Cortex of kidney (tissue), 1 donor: ENCODE measurements at places on chromosomes 5 and 9.

- DNase-seq = no peak
These were observed 8.7 kb upstream of the RANBP6 start for GRCh38 chr9:6024035-6024554.

GRCh38 chr9:69671879-69672595 lies at the start of gene APBA1:
TSS of gene APBA1 (minus strand) at chr9:69672371.
- DNase-seq = no peak

DNA sequence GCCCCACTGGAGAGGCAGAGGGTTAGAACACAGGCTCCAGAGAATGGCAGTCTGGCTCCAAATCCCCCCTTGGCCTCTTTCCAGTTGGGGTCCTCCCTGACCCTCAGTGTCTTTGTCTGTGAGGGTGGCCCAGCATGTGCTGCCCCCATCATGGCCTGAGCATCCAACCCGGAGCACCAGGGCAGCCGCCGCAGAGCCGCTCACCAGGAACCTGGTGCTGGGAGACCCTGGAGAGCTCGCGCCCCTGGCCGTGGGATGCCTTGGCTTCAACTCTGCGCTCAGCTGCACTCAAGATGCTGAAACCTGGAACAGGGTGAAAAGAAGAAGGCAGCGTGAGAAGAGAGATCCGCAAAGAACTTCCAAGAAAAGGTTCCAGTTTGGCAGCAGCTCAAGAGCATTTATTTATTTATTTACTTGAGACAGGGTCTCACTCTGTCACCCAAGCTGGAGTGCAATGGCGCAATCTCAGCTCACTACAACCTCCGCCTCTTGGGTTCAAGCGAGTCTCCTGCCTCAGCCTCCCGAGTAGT lies 3.8 kb downstream of the CCDC187 start:
- DNase-seq = no peak

DNA sequence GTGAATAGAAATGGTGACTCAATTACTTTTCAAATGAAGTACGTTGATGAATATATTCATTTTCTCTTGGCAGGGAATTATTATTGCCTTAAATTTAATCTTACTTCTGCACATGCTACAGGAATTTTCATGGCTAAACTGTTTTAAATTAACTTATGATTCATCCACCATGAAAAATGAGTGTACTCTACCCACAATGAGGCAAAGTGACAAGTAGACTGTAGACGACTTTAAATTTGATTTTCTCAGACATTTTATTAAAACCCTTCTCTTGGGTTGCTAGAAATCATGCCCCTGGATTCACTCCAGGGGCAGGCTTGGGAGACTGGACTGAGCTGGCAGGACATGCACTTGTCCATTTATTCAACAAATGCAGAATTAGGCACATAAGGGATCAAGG lies 23.5 kb upstream of the ERAP2 start:
- no peak for DNase-seq

DNA sequence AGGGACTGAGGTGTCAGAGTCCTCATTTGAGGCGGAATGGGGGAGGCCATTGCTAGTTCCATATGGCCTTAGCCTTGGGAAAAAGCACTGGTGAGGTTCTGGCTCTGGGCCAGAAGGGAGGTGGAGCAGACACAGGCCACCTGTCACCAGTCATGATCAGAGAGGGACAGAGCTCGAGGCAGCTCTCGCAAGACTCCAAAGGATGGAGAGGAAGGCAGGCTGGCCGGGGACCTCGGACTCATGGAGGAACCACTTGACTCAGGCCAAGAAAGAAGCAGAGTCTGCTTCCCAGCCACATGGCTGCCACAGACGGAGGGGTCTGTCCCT lies 29.2 kb upstream of the NSMF start:
- no peak for DNase-seq

- no peak for DNase-seq
These were observed 107.6 kb downstream of the LURAP1L start for GRCh38 chr9:12882430-12882829.

DNA sequence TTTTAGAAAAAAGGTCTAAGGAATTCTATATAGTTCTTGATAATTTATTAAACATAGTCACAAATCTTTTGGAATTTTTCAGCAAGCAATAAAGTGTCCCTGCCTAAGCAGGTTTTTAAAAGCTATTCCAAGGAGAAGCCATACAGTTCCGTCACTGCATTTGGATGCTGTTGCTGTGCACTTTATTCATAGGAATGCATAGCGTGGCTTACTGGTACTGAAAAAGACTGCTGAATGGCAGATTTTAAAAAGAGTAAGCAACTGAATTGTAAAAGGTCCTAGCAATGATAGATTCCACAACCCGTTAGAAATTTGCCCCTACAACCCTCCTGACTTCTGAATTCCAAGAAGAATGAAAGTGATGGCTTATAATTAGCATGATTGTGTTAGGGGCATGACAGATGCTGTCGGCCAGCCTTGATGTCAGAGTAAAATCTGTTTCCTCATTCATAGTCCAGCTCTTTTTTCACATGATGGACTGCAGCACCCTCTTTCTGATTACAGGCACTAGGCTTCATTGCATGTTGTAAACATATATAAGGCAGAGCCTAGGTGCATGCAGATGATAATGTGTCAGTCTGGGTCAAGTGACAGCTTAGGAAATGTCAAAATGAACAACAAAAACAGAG lies 227.0 kb downstream of the PDE4D start:
- DNase-seq = no peak

DNA sequence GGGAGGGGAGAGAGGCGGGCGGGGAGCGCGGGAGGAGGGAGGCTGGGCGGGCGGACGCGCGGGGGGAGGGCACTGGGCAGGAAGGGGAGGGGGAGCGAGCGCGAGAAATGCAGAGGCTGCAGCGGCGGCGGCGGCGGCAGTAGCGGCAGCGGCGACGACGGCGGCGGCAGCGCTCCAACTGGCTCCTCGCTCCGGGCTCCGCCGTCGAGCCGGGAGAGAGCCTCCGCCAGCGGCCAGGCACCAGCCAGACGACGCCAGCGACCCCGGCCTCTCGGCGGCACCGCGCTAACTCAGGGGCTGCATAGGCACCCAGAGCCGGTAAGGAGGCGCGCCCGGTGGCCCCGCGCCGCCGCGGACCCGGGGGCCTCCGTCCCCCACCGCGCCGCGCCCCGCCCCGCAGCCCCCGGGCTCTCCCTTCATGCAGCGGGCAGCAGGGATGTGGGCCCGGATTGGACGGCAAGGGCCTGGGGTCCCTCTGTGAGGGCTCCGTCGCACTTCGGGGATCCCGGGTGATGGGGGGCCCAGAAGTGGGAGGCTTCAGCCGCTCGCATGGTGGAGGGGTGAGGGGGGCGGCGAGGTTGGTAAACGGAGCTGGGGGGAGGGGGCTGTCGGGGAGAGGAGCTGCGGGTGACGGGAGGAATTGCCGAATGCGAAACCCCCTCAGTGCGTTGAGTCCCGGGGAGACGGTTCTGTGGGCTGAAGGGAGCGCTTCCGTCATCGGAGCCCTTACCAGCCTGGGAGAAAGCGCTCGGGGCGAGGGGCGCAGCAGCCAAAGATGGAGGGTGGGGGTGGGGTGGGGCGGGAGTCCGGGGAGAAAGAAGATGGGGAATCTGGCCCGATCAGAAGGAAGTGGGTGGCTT lies at the start of gene BASP1:
Gene BASP1, plus strand, starts transcription at position 139 of the 860 bp plus-strand sequence. CDS start 57,586 bp downstream, outside the sequence.
- DNase-seq = no peak

GRCh38 chr9:12908895-12909294 lies 134.1 kb downstream of the LURAP1L start:
- no peak for DNase-seq

GRCh38 chr5:133967698-133968203 lies 674 bp downstream of the C5orf15 start:
- no peak for DNase-seq

- DNase-seq = no peak
These were observed 39.6 kb upstream of the TEX48 start for GRCh38 chr9:114721491-114722079.

GRCh38 chr5:9507974-9508373 lies 37.9 kb downstream of the SEMA5A start:
- DNase-seq = no peak

GRCh38 chr9:11064909-11065308 lies 452.1 kb upstream of the PTPRD start:
- no peak for DNase-seq

DNA sequence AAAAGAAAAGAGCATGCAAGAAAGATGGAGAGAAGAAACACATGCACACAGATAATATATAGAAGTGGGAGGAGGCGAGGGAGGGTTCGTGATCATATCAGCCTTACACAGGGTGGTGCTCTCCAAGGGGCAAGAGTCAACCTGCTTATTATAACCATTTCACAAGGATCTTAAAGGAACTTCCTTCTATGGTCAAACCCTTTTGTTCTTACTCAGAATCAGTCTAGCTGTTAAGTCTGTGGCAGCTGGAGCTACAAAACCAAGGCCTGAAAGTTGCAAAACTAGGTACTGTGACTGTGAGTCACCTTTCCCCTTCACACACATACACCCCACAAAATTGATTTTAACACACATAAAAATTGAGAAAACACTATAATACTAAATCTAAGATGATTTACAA lies 18.5 kb upstream of the ERMP1 start:
- DNase-seq = no peak

- no peak for DNase-seq
These were observed 160.7 kb downstream of the TMEM38B start for GRCh38 chr9:105854783-105855724.

GRCh38 chr5:158521995-158522394 lies 577.7 kb downstream of the EBF1 start:
- no peak for DNase-seq

DNA sequence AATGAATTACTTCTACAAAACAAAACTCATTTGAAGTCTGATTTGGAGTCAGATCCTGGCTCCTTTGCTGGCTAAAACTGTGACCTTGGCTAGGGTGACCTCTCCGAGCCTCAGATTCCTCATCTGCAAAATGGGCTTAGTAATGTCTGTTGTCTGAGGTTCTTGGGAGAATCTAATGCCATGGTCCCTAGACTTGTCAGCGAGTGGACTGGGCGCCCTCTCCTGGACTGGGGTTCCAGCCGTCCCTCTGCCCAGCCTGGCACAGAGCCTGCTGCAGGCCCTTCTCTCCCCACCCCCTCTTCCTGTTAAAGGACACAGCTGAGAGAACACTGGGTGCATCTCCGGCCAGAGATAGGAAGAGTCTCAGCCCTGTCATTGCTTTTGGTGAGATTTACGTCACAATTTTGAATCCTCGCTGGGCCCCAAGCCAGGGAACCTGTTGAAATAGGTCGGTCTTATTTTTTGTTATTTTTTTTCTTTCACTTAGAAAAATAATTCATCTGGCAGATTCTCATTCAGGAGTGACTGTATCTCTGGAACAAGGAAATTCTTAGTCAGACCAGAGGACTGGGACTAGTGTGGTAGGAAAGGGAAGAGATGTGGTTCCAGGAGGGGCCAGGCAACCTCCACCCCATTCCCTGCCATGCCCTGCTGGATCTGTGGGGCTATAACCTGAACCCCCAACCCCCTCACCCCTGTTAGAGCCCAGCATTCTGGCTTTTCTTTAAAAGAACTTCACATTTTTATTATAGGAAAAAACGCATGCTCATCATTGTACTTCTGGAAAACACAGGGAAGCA lies 48.2 kb upstream of the RPL26L1 start:
- DNase-seq = no peak

GRCh38 chr5:135052511-135053145 lies 18.6 kb upstream of the PITX1 start:
- no peak for DNase-seq

GRCh38 chr5:166165596-166165995 lies 2125.8 kb upstream of the WWC1 start:
- no peak for DNase-seq

DNA sequence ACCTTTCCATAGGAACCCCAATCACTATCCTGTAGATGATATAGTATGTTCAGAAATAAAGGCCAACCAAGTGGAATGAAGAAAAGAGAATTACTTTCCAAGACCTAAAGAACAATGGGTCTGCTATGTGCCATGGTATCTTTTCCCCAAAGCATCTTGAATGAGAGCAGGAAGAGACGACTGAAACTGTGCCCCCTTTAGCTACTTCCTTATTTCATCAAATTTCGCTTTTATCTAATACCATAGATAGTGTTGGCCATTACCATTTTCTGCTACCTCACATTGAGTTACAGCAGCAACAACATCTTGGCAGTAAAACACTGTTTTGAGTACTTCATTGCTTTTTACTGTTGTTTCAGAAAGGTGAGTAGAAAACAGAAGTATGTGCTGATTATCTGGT lies 266.6 kb downstream of the CD180 start:
- no peak for DNase-seq

GRCh38 chr9:125991886-125992529 lies 244.8 kb downstream of the PBX3 start:
- DNase-seq = no peak
